ENCODE measurements at places on chromosomes 2 and 18.
A peak's percentile ranks its signal among the peaks of the same experiment; 100 is the strongest.

DNA sequence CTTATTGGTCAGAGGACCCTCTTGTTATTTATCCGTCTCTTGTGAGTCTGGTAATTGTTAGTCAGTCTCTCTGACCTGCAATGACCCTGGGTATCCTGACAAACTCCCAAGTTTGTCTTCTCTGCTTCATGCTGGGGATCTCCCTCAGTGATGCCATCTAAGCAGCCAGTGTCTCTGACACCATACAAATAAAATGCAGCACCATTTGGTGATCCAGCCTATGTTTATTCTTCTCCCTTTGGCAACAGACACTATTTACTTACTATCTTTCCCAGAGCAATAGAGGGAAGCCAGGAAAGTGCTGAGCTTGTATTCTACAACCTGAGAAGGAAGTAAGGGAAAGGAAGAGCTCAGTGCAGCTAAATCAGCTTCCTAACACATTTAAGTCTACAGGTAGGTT is 15.9 kb downstream of the SERPINE2 start:
- H3K27ac ChIP-seq, result peak overlapping the region; percentile 44
- H3K36me3 ChIP-seq, result peaks cover 4% of the 10 kb centered on the region
- H3K4me3 ChIP-seq, result no peak overlapping the region
- H3K27me3 ChIP-seq, result no peaks in the 10 kb centered on the region
- H3K4me1 ChIP-seq, result peaks cover 26% of the 10 kb centered on the region
- DNase-seq, result peak; percentile 21

- peaks cover 25% of the 10 kb centered on the region for H3K4me1 ChIP-seq
- H3K4me3 ChIP-seq, result no peak overlapping the region
- H3K27ac ChIP-seq, result peak overlapping the region; percentile 82
- no peaks in the 10 kb centered on the region for H3K36me3 ChIP-seq
These were observed 111.8 kb downstream of the B3GNT2 start for GRCh38 chr2:62307469-62308389.

DNA sequence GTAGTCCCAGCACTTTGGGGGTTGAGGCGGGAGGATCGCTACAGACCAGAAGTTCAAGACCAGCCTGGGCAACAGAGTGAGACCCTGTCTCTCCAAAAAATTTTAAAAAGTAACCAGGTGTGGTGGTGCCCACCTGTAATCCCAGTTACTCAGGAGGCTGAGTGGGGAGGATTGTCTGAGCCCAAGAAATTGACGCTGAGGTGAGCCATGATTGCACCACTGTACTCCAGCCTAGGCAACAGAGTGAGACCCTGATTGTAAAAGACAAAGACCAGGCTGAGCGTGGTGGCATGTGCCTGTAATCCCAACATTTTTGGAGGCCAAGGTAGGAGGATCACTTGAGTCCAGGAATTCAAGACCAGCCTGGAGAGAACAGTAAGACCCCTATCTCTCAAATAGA is 7.8 kb downstream of the ST6GAL2 start:
- H3K27ac ChIP-seq, result no peak overlapping the region
- peaks cover 7% of the 10 kb centered on the region for H3K4me1 ChIP-seq
- DNase-seq, result no peak
- H3K4me3 ChIP-seq, result no peak overlapping the region

GRCh38 chr2:234879671-234880455 is 72.0 kb upstream of the SH3BP4 start:
- H3K4me3 ChIP-seq, result no peak overlapping the region
- peaks cover 9% of the 10 kb centered on the region for H3K4me1 ChIP-seq
- peak; percentile 11 for DNase-seq
- no peaks in the 10 kb centered on the region for H3K36me3 ChIP-seq

DNA sequence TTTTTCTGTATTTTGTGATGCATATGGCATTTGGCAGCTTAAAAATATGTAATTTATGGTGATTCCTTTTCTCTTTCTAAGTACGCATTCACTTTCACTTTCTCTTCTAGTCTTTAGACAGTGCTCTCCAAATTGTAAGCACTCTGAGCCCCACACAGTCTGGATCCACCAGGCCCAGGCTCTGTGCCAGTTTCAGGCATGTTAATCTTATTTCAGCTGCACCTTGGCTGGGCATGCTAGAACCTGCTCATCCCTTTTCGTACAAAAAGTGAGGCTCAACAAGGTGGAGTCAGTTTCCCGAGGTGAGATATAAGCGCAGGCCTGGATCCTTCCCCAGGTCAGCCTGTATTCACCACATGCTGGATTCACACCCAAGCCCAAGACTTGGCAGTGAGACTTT is 203.9 kb downstream of the MTX2 start:
- peak; percentile 97 for DNase-seq
- H3K4me3 ChIP-seq, result peak overlapping the region; percentile 73
- H3K27ac ChIP-seq, result peak overlapping the region; percentile 87
- no peaks in the 10 kb centered on the region for H3K36me3 ChIP-seq
- H3K27me3 ChIP-seq, result no peaks in the 10 kb centered on the region

DNA sequence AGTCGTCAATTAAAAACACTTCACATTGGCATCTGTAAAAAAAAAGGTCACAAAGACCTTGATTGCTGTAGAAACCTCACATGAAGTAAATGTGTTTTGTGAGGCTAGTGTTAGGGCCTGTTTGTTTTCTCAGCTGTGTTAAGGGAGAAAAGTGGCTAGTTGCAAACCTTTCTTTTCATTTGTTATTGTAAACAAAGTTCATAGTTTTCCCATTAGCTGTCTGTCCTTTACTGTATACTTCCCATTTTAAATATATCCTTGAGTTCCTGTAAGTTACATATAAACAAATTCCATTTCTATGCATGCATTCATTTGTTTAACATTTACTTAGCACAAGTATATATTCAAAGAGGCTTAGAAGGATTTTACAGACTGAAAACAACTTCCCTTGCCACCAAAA is 1250.2 kb downstream of the LRP1B start:
- H3K4me3 ChIP-seq, result no peak overlapping the region
- no peak overlapping the region for H3K27ac ChIP-seq
- no peak for DNase-seq
- H3K36me3 ChIP-seq, result no peaks in the 10 kb centered on the region

GRCh38 chr2:151977631-151978030 is 121.2 kb downstream of the CACNB4 start:
- no peak overlapping the region for H3K4me3 ChIP-seq
- no peaks in the 10 kb centered on the region for H3K27me3 ChIP-seq
- H3K36me3 ChIP-seq, result no peaks in the 10 kb centered on the region
- H3K27ac ChIP-seq, result no peak overlapping the region

- H3K27ac ChIP-seq, result no peak overlapping the region
- H3K4me3 ChIP-seq, result no peak overlapping the region
- no peak for DNase-seq
- no peaks in the 10 kb centered on the region for H3K4me1 ChIP-seq
- H3K36me3 ChIP-seq, result no peaks in the 10 kb centered on the region
- H3K27me3 ChIP-seq, result peaks cover 63% of the 10 kb centered on the region
These were observed 52.4 kb upstream of the TEX51 start for GRCh38 chr2:126846241-126846640.

DNA sequence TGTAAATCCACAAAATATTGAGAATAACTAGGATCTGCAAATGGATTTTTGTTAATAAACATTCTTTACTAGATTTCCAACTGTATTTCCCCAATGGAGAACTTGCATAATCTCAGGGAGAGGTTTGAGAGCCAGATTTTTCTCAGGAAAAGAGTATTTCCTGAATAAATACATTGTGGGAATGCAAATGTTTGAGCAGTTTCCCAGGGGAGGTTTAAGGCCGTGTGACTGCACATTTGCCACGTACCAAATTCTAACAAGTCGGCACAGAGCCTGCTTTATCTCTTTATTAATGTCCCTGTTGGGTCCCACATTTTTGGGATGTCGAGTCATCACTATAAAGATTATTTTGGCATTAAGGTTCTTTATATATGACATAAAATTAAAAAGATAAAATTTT is 27.0 kb downstream of the TFPI start:
- peak overlapping the region; percentile 87 for H3K27ac ChIP-seq
- peak; percentile 65 for DNase-seq
- peaks cover 27% of the 10 kb centered on the region for H3K36me3 ChIP-seq
- H3K4me3 ChIP-seq, result no peak overlapping the region
- H3K4me1 ChIP-seq, result peaks cover 35% of the 10 kb centered on the region
- H3K27me3 ChIP-seq, result no peaks in the 10 kb centered on the region

GRCh38 chr2:148987286-148987685 is 51.2 kb upstream of the LYPD6B start:
- H3K27ac ChIP-seq, result no peak overlapping the region
- no peaks in the 10 kb centered on the region for H3K4me1 ChIP-seq
- H3K27me3 ChIP-seq, result no peaks in the 10 kb centered on the region
- no peak for DNase-seq
- H3K36me3 ChIP-seq, result no peaks in the 10 kb centered on the region
- H3K4me3 ChIP-seq, result no peak overlapping the region

- H3K4me3 ChIP-seq, result no peak overlapping the region
- H3K27ac ChIP-seq, result no peak overlapping the region
- H3K36me3 ChIP-seq, result no peaks in the 10 kb centered on the region
These were observed 69.2 kb downstream of the TNS1 start for GRCh38 chr2:217933617-217933993.

- no peak for DNase-seq
- no peaks in the 10 kb centered on the region for H3K27me3 ChIP-seq
- H3K27ac ChIP-seq, result no peak overlapping the region
- no peaks in the 10 kb centered on the region for H3K4me1 ChIP-seq
- H3K36me3 ChIP-seq, result peaks cover 4% of the 10 kb centered on the region
These were observed 10.0 kb downstream of the RHOB start for GRCh38 chr2:20456636-20457426.

DNA sequence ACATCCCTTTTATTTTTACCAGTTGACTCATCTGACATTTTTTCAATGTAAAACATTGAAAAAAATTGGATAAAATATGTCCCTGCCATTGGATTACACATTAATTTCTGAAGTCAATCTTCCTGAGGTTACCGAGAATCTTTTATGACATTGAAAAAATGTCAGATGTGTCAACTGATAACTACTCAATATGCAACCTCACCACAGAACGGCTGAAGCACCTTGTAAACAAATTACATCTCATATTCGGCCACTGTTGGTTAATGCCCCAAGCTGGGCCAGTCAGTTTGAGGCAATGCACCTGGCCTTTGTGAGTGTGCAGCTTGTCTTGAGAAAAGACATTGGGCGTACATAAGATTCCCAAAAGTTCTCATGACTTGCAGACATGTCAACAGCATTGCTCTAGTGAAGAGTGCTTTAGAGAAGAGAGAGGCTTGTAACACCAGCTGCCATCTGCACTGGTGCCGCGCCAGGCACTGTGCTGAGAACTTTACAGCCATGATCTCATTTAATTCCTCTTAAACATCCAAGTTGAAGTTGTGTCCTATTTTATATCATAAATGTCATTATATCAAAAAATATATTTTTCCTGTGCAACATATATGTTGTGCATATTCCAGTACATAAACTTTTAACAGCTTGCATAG is 112.7 kb upstream of the SLC35G4 start:
- H3K27me3 ChIP-seq, result no peaks in the 10 kb centered on the region
- no peak overlapping the region for H3K27ac ChIP-seq
- DNase-seq, result no peak
- peaks cover 21% of the 10 kb centered on the region for H3K4me1 ChIP-seq
- H3K4me3 ChIP-seq, result no peak overlapping the region

DNA sequence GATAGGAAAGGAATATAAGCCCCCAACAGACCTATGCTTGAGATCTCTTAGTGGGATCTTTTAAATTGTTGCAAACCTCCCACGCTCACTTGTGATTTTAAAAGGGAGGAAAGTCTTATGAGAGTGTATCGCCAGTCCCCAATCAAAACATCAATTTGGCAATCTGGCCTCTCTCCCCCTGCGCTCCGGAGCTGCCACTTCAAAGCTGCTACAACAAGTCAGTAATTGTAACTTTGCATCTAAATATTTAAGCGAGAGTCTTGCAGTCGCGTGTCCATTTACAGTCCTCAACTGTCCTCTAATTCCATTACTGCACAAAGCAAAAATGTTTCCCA is 8.4 kb downstream of the PAX3 start:
- peaks cover 10% of the 10 kb centered on the region for H3K4me1 ChIP-seq
- H3K4me3 ChIP-seq, result no peak overlapping the region
- H3K27ac ChIP-seq, result no peak overlapping the region
- peaks cover 100% of the 10 kb centered on the region for H3K27me3 ChIP-seq
- no peak for DNase-seq

GRCh38 chr2:186780701-186781316 is 68.2 kb downstream of the ZSWIM2 start:
- no peaks in the 10 kb centered on the region for H3K27me3 ChIP-seq
- H3K4me1 ChIP-seq, result no peaks in the 10 kb centered on the region
- peak; percentile 50 for DNase-seq
- no peak overlapping the region for H3K27ac ChIP-seq
- no peak overlapping the region for H3K4me3 ChIP-seq

DNA sequence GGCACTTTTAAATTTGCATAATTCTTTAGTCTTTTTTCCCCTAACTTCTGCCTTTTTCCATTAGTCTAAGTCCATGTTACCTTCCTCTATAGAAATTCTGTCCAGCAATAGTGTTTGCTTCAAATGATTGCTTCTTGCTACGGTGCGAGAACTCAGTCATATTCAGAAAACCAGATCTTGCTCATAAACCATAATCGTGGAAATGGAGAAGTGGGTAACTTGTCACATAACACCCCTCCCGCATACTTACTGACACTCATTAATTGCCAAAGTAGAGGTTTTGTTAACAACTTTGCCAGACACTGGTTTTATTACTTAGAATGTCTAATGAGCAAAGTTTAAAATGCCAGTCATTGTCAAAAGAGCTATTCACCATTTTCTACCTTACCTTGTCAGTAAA is 94.3 kb upstream of the TWSG1 start:
- H3K4me1 ChIP-seq, result no peaks in the 10 kb centered on the region
- no peak overlapping the region for H3K4me3 ChIP-seq
- DNase-seq, result no peak

GRCh38 chr2:30601375-30601774 is 154.3 kb downstream of the LCLAT1 start:
- no peak overlapping the region for H3K27ac ChIP-seq
- no peak for DNase-seq
- no peaks in the 10 kb centered on the region for H3K4me1 ChIP-seq
- no peaks in the 10 kb centered on the region for H3K36me3 ChIP-seq
- no peak overlapping the region for H3K4me3 ChIP-seq

DNA sequence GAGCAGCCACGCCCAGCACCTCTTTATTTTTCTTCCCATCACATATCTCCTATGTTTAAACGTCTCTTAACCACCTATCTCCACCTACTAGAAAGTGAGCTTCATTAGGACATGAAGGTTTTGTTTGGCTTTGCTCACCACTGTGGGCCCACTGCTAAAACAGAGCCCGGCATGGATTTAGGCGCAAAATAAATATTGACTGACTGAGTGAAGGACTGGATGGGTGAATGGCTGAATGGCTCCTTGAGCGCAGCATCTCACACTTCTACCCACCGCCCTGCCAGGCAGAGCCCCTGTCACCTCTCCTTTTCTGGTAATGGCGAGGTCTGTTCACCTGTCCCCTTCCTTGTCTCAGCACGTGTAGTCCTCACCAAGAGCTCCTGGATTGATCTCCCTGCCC is 10.1 kb downstream of the CAPG start:
- peaks cover 63% of the 10 kb centered on the region for H3K36me3 ChIP-seq
- H3K27me3 ChIP-seq, result no peaks in the 10 kb centered on the region
- H3K27ac ChIP-seq, result no peak overlapping the region
- no peak overlapping the region for H3K4me3 ChIP-seq

Measured in MCF 10A (cell line).